Fibroblast of skin of left quadriceps (primary cell): ENCODE measurements at places on chromosomes 5 and 9.

DNA sequence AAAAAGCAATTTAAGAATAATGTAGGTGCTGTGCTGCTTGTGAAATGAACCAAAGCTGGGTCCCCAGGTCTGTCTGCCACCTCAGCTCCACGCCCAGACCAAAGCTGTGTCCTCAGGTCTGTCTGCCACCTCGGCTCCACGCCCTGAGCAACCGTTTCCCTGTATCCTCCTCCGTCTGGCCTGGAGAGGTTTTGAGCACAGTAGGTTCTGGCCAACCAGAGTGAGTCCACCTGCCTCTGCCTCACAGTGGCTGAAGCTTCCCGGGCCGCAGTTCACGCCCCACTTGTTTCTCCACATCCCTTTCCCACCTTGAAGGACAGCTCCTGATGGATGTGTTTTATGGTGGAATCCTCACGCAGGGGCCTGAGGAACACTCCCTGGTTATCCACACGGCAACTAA lies 120.5 kb downstream of the ADAMTS2 start:
- DNase-seq, result no peak

DNA sequence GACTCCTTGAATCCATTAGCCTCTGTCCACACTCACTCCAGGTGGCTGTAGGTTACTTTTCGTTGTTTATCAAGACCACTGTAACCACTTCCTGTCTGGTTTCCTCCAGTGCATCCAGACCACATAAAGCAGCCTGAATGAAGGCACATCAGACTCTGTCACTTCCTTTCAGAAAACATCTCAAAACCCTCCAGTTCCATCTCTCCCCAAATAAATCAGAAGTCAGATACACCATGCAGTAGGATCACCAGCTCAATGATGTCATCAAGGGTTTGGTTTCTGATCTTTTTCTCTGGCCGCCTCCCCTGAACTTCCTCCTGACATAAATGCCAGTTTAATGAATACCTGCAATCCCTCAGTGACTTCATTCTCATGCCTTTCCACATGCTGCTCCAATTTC lies 161.2 kb downstream of the ZNF462 start:
- no peak for DNase-seq

DNA sequence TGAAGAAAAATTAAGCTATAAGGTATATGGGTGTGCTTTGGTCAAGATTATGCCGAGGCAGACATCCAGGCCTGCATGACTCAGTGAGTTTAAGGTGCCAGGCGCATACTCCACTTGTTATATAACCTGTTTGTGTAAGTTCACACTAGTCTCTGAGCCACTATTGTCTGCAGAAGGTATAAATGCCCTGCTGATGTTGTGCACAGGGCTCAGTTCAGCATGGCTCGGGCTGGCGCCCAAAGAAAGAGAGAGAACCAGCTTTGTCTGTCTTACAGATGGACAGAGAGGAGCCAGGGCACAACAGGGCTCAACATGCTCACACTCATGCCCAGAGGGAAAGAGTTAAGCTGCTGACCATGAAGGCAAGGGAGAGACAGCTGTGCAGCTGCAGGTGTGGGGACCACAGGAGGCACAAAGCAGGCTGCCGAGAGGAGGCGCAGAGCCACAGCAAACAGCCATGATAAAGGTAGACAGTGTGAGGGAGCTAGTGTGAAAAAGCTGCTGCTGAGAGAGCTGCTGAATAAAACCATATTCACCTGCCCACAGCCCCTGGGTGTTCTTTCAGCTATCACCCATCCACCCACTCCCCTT lies 1587.6 kb upstream of the C9orf72 start:
- no peak for DNase-seq

DNA sequence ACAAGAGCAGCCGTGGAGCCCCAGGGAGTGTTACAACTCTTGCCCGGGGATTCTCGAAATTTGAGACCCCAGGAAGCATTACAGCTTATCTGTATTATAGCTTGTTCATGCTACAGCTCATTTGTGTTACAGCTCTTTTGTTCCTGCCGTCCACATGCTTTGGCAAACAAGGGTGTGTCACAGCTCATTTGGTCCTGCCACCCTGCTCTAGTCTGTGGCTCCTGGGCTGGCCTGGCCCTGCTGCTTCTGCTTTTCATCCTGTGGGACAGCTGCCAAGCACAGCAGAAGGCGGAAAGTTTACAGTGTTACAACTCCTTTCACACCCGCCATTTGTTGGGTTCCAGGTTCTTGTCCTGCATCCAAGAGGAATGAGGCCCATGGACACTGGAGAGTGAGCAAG lies 685.0 kb downstream of the SLCO4C1 start:
- DNase-seq, result no peak

DNA sequence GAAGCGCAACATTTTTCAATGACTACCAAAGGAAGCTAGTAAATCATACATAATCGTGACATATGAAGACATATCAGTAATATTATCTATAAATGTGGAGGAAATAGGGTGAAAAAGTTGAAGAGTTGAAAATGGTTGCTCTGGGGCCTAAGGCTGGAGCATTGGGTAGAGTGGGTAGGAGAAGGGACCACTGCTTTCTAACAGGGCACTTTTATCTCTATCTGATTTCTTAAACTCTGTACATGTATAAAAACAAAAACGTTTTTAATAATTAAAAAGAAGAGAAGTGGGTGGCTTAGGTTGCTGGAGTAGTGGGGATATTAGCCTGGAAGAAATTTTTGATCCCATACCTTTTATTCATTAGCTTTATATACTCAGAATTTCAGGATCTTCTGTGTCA lies 44.2 kb upstream of the ITGA1 start:
- DNase-seq, result no peak

DNA sequence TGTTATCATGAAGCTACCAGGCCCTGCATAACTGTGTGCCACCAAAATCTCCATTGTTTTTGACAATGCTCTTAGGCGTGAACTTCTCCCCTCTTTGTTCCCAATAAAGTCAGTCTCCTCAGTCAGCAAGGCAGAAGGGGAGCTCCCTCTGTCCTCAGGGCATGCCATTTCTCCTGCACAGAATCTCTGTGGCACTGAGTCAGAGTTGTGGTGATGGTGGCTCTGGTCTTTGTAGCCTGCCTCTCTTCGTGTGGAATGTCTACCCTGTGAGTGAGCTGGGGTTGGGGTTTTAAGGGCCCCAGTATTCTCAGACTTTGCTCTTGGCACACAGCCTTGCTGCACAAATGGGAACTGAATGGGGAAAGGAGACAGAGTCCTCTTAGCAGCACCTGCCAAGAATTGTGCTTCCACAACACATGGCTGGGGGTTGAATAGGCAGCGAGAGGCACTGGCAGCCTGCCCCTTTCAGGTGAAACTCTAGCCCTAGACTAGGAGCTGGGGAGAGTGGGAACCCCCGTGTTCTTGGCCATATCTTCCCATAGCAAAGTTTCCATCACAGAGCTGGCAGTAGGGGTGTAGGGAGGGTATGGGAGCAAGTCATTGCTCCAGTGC lies 146.6 kb downstream of the SH3GL2 start:
- DNase-seq, result no peak

DNA sequence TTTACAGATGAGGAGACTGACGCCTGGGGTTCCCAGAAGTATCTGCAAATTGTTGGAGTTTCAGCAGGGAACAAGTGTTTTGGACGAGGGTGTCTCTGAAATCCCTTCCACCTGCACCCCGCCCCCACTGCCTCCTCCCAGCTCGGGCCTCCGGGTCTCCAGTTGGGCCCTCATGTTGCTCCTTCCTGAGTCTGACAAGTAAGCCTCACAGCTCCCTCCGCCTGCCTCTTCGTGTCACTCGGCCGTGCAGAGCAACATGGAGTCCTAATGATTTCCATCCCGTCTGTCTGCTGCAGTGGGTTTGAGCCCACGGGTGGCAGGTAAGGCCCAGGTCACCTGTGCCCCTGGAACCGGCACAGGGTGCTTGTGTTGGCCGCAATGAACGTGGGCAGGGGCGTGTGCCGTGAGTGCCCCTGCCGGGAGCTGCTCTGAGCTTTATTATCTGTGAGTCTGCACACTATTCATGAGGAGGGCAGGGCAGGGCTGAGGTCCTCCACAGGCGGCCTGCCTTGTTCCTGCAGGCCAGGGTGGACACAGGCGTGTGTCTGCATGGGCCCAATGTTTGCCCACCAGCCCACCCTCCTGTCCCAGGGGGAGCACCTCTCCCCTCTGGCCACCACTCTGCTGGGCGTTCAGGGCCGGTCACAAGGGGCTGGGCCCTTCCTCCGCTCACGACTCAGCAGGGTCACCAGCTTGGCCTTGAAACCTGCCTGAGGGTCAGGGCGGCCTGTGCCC lies 6.1 kb downstream of the DOK3 start:
- DNase-seq, result no peak

- no peak for DNase-seq
These were observed 248.8 kb downstream of the TENT4A start for GRCh38 chr5:6961837-6962635.

- no peak for DNase-seq
These were observed 62.4 kb downstream of the SERINC5 start for GRCh38 chr5:80193401-80193800.

DNA sequence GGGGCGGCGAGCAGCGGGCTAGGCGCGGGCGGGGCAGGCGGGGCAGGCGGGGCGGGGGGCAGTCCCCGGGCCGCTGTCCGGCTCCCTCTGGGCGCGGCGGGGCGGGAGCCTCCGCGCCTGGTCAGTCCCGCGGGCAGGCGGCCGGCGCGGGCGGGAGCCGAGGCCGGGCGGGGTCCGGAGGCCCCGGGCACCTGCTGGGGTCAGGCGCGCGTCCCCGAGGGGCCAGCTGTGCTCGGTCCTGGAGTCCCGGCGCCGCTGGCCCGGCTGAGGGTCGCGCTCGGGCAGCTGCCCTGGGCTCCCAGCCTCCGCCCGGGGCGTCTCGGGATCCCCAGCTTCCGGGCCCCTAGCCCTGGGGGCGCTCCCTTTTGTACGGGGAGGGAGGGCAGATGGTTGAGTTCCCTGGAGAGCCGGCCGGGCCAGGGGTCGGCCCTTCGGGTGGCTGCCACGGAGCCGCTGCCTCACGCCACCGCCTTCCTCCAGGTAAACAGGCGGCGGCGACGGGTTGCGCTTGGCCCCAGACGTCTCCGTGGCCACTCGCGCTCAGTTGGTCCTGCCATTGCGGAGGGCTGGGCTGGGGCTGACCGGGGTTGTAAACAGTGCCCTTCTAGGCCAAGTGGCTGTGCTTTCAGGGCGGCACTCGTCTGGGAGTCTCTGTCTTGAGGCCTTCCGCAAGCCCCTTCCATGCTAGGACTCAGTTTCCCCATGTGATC lies 473 bp downstream of the ZBTB34 start:
- DNase-seq, result no peak

DNA sequence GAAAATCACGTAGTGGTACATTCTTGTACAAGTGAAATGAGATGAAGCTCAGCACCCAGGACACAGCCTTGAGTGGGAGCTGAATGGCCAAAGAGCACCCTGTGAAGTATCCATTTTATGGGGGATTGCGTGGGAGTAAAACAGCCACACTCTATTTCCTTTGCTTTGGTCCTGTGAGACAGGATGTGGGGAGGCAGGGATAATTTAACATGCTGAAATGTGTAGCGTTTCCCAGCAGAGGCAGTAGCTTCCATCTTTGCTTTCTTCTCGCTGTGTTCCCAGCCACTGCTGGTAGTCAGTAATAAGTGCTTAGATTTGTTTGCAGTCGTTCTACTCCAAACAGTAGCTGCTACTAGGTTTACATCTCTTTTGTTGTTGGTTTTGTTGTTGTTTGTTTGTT lies 4.4 kb downstream of the IL31RA start:
- DNase-seq, result no peak

GRCh38 chr9:85077944-85078343 lies 408.4 kb downstream of the NTRK2 start:
- no peak for DNase-seq

DNA sequence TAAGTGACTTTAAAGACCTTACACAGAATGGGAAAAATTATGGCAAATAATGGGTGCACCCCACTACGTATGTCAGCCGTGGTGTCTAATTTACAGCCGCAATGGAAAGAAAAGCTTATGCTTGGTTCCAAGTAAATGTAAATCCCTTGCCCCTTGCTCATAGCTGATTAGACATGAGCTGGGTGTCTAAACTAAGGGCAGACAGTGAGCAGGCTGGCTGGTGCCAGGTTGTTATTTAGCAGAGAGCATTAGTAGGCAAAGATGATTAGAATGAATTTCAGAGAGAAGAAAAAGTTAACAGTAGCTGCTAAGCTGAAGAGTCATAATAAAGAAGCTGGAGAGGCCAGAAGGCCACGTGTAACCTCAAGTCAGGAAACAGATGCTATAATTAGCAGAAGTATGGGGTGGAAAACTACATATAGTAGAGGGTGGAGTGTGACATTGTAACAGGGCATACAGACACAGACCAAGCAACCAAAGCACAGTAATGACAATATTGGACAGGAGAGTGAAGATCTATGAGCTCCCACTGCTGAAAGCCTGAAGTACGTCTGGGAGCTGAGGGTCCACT lies 257.7 kb downstream of the MCTP1 start:
- DNase-seq, result no peak
